ENCODE measurements at places on chromosomes 4 and X.
A peak's percentile ranks its signal among the peaks of the same experiment; 100 is the strongest.

DNA sequence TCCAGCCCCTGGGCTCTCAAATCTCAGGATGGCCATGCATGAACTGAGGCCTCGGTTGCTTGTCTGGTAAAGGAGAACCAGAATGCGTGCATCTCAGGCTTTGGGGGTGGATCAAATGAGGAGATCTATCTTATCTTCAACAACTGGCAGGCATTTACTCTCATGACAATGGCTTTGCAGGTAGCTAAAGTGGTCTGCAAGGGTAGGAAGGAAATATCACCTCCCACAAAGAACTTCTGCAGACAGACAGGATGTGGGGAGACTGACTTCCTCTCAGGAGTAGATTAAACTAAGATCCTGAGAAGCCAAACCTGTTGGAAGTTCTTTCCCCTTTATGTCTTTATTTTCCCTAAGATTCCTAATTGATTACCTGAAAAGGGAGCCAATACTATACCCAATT, 7.8 kb downstream of the LDB2 start:
- no peak for DNase-seq

DNA sequence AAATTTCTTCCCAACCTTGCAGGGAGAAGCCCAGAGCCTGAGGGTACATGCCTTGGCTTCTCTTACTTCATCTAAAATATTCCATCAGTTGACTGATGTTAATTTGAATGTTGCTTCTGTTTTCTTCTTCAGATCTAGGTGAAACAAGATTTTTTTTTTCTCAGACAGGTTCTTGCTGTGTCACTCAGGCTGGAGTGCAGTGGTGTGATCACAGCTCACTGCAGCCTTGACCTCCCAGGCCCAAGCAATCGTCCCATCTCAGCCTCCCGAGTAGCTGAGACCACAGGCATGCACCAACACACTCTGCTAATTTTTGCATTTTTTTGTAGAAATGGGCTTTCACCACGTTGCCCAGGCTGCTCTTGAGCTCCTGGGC, 62.1 kb upstream of the KLF3 start:
- DNase-seq = no peak

- no peak for DNase-seq
Observed at GRCh38 chr4:162770761-162771490, 395.8 kb downstream of the NAF1 start.

- no peak for DNase-seq
Observed at GRCh38 chr4:16627999-16628398, 270.4 kb downstream of the LDB2 start.

DNA sequence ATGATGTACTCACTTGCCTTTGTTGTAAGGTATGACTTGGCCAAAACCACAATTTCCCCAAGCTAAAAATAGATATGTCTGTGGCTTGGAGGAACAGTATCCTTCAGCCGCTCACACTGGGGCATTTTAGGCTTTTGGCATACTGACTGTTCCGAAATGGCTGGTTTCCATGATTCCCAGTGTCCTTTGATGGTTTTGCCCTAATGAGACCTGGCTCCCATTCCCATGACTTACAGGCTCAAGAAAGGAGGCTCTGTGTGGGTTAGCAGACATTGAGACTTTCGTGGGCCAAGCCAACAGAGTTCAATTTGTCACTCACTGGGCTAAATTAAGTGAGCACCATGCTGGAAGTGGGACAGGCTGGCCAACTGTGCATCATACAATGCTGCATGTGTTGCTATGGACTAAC, 150.6 kb downstream of the CEP135 start:
- no peak for DNase-seq

- no peak for DNase-seq
Observed at GRCh38 chr4:36209941-36210649, 34.2 kb downstream of the ARAP2 start.

DNA sequence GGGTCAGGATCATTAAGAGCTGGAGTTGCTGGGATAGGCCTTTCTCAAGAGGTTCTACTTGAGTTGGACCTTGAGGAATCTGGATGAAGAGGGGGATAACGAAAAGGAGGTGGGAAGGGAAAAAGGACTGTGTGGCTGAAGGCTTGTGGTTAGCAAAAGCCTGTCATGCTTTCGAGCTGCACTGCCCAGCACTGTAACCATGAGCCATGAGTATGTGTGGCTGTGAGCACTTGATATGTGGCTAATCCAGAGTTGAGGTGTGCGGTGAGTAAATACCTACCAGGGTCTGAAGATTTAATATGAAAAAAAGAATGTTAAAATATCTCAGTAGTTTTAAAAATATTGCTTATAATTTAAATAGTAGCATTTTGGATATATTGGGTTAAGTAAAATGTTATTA, 11.4 kb downstream of the TMEM165 start:
- no peak for DNase-seq

DNA sequence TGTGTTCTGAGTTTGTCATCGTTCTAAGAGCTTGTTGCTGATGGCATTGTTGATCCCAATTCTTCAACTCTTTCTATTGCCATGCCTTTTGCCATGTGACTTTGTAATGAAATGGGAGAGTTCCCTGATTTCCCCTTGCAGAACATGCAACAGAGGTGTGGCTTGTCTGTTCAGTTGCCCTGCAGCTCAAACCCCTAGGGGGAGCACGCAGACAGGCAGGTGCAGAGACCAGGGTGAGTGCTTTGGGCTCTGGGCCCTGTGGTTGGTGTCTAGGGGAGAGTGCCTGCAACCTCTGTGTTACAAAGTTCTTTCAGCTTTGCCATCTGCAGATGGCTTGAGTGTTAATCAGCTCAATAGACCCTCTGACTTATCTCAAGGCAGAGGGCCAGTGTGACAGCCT, 332.7 kb downstream of the MID1IP1 start:
- no peak for DNase-seq

- DNase-seq = no peak
Observed at GRCh38 chr4:145939856-145940255, 1.2 kb upstream of the ZNF827 start.

DNA sequence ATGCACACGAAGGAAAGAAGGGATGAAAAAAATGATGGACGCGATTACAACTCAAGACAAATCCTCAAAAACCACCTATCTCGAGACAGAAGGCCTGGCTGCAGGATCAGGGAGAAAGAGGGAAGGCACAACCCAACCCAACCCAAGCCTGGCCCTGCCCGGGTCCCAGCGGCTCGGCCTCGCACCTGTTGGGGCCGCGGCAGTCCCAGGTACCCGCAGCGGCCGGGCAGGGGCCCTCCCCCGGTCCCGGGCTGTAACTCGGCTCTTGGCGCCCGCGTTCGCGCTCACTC, 464 bp downstream of the RASGEF1B start:
- DNase-seq = no peak

DNA sequence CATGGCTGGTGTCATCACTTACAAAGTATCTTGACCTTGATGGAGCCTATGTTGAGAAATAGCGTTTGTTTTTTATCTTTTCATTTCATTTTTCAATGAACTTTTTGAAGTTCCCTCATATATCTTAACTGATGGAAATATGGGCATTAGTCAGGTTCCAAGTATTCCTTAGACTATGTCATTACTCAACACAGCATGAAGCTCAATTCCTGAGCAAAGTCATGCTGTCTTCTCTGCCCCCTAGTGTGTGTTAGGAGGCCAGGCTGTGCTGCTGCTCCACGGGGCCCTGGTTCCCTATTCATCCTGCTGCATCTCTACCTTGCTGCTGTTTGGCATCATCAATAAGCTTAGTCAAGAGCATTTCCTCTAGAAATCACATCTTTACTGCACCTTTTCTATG, 40.9 kb downstream of the GPR143 start:
- no peak for DNase-seq

GRCh38 chr4:100926039-100926717, 408.4 kb upstream of the EMCN start:
- DNase-seq = no peak

- DNase-seq = peak; percentile 52
Observed at GRCh38 chrX:129823115-129823514, 20.6 kb downstream of the ZDHHC9 start.

- DNase-seq = no peak
Observed at GRCh38 chr4:163391756-163392155, 48.1 kb downstream of the NPY5R start.

DNA sequence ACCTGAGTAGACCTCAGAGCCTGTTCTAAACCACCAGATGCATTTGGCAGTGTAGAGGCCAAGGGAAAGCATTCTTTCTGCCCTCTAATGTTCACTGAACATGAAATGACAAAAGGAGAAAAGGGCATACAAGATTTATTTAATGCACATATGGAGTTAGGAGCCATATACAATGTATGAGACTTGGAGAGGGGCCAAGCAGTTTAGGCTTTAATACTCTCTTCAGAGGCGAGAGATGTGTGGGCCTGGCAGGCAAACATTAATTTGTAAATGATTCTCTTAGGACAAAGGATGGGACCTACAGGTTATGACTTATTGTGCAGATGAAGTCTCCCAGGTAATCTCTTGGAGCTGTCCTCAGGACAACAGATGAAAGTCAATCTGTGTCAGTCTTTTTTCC, 631.9 kb downstream of the ADGRL3 start:
- no peak for DNase-seq

DNA sequence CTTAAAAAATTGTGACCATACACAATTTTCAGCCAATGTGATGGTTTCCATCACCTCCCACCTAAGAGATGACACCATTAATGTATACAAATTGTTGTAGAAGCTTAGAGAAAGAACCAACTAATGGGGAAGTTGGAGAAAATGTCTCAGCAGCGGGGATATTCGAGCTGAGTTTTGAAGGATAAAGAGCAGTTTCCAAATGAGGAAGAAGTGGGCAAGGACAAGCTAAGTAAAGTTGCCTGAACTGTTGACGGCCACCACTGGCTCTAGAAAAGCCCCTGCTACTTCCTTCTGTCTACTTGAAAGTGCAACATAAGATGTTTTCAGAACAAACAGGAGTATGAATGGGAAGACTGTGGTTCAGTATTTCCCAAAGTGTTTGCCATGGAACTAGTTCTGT, 92.0 kb downstream of the CHRNA9 start:
- DNase-seq = no peak

DNA sequence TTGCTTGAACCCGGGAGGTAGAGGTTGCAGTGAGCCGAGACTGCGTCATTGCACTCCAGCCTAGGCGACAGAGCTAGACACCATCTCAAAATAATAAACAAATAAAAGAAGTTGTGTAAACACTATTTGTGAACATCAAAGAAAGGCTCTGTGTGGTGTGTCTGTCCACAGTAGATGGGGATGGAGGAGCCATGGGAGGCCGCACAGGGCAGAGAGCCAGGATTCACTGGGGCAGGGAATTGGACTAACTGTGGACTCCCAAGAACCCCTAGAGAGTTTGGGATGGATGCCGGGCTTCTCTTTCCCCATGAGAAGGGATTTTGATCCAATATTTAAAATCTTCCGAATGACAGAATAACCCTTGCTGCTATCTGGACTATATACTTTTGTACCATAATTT, 26.5 kb downstream of the TBC1D1 start:
- no peak for DNase-seq

GRCh38 chr4:47463235-47463956, at the start of gene COMMD8:
COMMD8 (minus strand) TSS chr4:47463702; CDS start chr4:47463651, 51 bp downstream.
- peak; percentile 99 for DNase-seq

- no peak for DNase-seq
Observed at GRCh38 chrX:101029665-101030064, 22.2 kb downstream of the TRMT2B start.

DNA sequence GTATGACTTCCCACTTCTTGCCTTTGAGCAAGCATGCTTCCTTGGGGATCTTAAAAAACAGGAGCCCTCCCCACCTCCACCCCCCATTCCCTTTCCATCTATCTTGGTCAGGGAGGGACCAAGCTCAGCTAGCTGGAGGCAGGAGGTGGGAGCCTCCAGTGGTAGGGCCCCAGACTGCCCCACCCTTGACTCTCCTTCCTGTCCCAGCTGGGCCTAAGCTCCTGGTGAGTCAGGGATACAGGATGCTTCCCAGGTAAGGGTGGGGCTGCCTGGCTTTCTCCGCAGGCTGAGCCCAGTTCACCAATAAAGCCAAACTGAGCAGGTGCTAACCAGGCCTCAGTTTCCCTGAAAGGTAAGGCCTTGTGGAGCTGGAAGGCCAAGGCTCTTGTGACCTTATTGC, 15.2 kb downstream of the EFNB1 start:
- DNase-seq = no peak

DNA sequence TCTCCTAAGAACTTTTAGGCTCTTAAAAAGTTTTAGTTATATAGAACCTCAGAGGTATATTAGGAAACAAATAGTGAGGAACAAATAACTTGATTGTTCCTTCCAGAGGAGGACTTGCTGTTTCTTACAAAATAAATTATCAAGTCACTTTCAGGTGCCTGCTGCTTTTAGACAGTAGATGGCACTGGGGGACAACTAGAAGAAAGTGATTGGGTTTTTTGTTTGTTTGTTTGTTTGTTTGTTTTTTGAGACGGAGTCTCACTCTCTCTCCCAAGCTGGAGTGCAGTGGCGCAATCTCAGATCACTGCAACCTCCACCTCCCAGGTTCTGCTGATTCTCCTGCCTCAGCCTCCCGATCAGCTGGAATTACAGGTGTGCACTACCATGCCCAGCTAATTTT, 35.4 kb upstream of the CDKL5 start:
- peak; percentile 32 for DNase-seq

DNA sequence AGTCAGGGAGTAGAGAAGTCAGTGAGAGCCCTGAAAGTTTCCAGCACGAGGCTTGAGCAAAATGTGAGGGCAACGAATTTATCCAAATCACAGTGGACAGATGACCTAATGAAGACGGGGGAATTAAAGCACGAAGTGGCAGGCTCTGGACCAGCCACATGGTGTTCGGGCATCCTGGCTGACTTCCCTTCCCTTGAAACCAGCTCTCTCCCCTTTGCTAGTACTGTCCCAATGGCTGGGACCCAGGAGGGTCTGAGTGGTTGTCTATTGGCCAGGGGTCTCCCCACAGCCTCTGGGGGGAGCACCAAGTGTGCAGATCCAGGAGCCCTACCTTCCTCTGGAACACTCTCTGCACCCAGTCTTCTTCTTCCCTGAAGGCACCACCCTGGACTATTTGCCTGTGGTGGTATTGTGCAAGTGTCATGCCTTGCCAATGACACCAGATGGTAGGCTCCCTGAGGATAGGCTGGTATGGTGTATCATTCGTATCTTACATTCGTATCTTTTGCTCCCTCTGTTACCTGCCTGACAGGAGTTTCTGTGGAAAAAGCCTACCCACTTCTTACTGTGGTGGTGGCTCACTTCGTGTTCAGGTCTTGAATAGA, 2.1 kb downstream of the APLN start:
- no peak for DNase-seq

GRCh38 chr4:118225511-118225910, 127.3 kb downstream of the PRSS12 start:
- no peak for DNase-seq

DNA sequence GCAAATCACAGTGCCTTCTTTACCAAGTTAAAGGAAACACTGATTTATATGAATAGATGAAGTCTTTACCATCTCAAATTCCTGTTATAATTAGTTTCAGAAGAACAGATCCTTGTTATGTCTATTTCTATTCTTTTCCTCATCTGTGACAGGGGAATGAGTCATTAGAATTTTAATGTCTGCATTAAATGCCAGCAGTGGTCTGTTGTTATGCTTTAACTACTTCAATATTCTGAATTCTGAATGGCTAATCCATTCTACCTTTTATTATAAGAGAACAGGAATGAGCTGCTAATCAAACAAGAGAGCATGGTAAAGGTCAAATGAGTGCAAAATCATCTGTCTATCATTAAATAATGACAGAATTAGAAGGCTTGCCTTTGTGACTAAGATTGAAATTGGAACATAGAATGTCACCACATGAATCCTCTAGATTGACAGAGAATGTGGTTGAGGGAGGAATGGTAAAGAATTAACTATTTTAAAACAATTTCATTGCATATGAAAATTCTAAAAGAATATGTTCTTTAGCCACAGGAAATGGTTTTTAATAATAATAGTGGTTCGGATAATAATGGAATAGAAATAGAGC, 935.5 kb downstream of the ADGRL3 start:
- no peak for DNase-seq

- no peak for DNase-seq
Observed at GRCh38 chr4:85734424-85734831, 259.5 kb downstream of the ARHGAP24 start.

- no peak for DNase-seq
Observed at GRCh38 chrX:115486510-115486909, 74.5 kb upstream of the PLS3 start.

All from neural progenitor cell (in vitro differentiated cells).